ENCODE measurements at places on chromosomes 6 and 20. TPM values are rescaled to one million over a fixed set of nuclear protein-coding genes. Genes with fewer than 3 reads are reported as not detected.

Gene MYCT1
- 12.1 TPM for total RNA-seq

Gene LY6G6F
- total RNA-seq, result not detected

Gene BTNL2
- total RNA-seq, result not detected

Gene GUCA1A
- total RNA-seq, result not detected

- DNase-seq, result no peak
- no peak overlapping the region for H3K27ac ChIP-seq
- H3K36me3 ChIP-seq, result no peaks in the 10 kb centered on the region
- H3K4me3 ChIP-seq, result no peak overlapping the region
- no peaks in the 10 kb centered on the region for H3K27me3 ChIP-seq
Observed at GRCh38 chr6:109896341-109896740, 81.8 kb upstream of the GPR6 start.

DNA sequence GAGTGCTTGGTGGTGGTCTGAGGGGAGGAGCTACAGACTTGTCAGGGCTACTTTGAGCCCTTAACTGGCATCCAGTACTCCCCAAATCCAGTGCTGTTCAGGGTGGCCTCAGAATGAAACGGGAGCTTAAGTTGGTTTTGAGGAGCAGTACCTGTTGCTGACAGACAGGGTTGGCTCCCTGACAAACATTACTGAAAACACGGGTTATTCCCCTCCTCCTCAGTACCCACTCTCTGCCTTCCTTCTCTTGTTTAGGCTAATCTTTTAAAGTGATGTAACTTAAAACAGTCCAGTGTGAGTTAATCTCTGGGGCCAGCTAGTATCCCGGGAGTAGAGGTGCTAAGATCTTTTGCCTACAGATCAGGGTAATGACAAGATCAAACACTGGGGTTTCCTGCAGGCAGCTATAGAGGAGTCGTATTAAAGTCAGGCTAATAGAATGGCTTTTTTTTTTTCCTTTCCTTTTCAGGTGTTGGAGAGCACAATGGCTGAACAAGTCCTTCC, 3.7 kb downstream of the TNFAIP3 start:
- peaks cover 31% of the 10 kb centered on the region for H3K4me1 ChIP-seq
- peak overlapping the region; percentile 93 for H3K4me3 ChIP-seq
- H3K36me3 ChIP-seq, result peaks cover 13% of the 10 kb centered on the region
- H3K27ac ChIP-seq, result peak overlapping the region; percentile 93
- H3K27me3 ChIP-seq, result no peaks in the 10 kb centered on the region
